ENCODE measurements at places on chromosomes 4 and X. TPM values are rescaled to one million over a fixed set of nuclear protein-coding genes. Genes with fewer than 3 reads are reported as not detected.

The DUSP21 gene
- not detected for total RNA-seq

The MGAT4D gene
- total RNA-seq, result not detected

The ABLIM2 gene
- 0.36 TPM for total RNA-seq

The PPP1R2C gene
- not detected for total RNA-seq

The ZNF41 gene
- 6.2 TPM for total RNA-seq

The TXK gene
- 0.34 TPM for total RNA-seq

The CCSER1 gene
- total RNA-seq, result 1.0 TPM

The GRID2 gene
- not detected for total RNA-seq

The SPATA4 gene
- total RNA-seq, result not detected

The SSX3 gene
- total RNA-seq, result not detected

The HTN3 gene
- total RNA-seq, result not detected

The SSX1 gene
- total RNA-seq, result under 0.01 TPM

The PARM1 gene
- not detected for total RNA-seq

The GLA gene
- total RNA-seq, result 141 TPM

The FAT1 gene
- 96.0 TPM for total RNA-seq

The AP1S2 gene
- 607 TPM for total RNA-seq

The MBNL3 gene
- 13.1 TPM for total RNA-seq

The ARR3 gene
- total RNA-seq, result not detected

The EGF gene
- total RNA-seq, result 1.7 TPM

The CEP135 gene
- total RNA-seq, result 11.3 TPM

The PAGE5 gene
- not detected for total RNA-seq

The CENPVL1 gene
- not detected for total RNA-seq

The GABRE gene
- total RNA-seq, result not detected

The XPNPEP2 gene
- total RNA-seq, result not detected

The TENM3 gene
- total RNA-seq, result 28.3 TPM

The TMSB15A gene
- 5.0 TPM for total RNA-seq
